Stimulated activated CD4-positive, alpha-beta T cell treated with anti-CD3 and anti-CD28 coated beads, Interleukin-15, amount 100 ng/mL, for 1 hour (primary cell): ENCODE measurements at places on chromosomes 6 and 20.
A peak's percentile ranks its signal among the peaks of the same experiment; 100 is the strongest.

- peak; percentile 35 for DNase-seq
Measured at GRCh38 chr20:49276961-49277785, 684 bp downstream of the ZNFX1 start.

DNA sequence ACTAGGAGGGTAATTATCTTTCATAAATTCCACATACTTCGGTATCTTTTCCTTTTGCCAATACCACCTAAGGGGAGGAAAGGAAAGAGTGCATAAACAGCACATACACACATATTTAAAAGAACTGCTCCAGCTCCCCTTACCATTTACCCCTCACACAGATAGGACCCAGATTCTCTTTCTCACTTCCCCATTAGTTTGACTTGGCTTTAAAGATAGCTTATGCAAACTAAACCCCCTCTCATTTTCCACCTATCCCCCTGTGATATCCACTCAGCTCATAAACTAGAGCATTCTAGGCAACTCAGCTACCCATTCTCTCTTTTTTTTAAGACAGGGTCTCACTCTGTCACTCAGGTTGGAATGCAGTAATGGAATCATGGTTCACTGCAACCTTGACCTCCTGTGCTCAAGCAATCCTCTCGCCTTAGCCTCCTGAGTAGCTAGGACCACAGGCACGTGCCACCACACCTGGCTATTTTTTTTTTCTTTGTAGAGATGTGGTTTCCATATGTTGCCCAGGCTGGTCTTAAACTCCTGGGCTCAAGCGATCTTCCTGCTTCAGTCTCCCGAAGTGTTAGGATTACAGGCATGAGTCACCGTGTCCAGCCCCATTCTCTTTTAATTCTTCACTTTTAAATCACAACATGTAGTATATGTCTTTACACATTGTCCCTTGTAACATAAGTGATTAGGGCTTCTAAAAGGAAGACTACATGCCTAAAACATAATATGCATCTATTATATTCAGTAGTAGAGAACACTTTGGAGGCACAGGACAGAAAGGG is 4.0 kb downstream of the FUCA2 start:
- no peak for DNase-seq

GRCh38 chr20:37566590-37567330 is 39.1 kb upstream of the BLCAP start:
- no peak for DNase-seq

DNA sequence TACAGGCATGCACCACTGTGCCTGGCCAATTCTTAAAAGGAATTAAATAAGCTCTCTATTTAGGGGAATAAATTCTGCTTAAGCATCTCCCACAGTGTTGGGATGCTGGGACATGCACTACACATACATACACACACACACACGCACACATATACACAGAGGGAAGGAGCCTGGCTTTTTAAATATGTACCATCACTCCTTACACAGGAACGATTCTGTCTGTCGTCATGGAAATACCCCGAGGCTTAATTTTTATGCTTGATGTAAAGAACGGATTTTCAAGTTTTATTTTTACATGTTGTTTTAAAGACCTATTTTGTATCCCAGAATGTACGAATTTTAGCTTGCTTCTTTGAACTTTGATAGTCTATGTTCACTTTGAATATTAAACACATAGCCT is 95.3 kb downstream of the CD109 start:
- DNase-seq = no peak

- peak; percentile 57 for DNase-seq
Measured at GRCh38 chr6:27838058-27838944, 73.9 kb downstream of the OR2B2 start.
